ENCODE measurements at places on chromosomes 3 and 15. TPM values are rescaled to one million over a fixed set of nuclear protein-coding genes. Genes with fewer than 3 reads are reported as not detected.

DNA sequence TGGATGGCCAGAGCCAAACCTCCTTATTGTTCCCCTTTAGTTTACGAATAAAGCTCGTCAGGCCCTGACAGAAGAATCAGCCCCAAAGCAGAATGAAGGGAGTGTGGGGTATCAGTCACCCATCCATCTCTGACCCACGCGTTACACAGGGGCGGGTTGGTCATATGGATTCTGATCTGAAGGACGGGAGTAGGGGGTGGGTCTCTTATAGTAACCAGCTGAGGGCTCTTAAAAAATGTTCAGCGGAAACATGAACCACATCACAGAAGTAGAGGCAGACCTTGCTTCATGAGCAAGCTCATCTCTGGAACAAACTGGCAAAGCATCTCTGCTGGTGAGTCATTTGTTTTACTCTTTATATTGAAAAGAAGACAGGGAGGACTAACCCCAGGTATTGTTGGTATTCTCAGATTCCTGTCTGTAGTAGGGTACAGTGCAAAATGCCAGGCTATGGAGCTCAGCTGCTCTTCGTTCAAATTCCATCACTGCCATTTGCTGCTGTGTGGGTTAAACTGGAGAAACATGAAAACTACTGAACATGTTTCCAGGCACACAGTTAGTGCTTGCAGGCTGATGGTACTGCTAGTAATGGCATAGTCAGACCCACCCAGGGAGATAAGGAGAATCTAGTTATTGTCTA is at the start of gene CXCR6:
Gene CXCR6, plus strand, starts transcription at position 258 of the 640 bp plus-strand sequence. CDS start 3,018 bp downstream, outside the sequence.
- H3K4me1 ChIP-seq = peaks cover 7% of the 10 kb centered on the region
- H3K36me3 ChIP-seq = peaks cover 4% of the 10 kb centered on the region
- H3K27me3 ChIP-seq = no peaks in the 10 kb centered on the region
- H3K4me3 ChIP-seq = no peak within 1 kb of the TSS
- no peak within 1 kb of the TSS for H3K27ac ChIP-seq

Gene HRG
- total RNA-seq = not detected

Gene CYP11A1
- total RNA-seq = 1.0 TPM

Gene PRR20G
- not detected for total RNA-seq

Gene SCAMP5
- total RNA-seq = 38.1 TPM

All from type B pancreatic cell (in vitro differentiated cells).